AG04449 (cell line): ENCODE measurements at places on chromosomes 3 and 15.

DNA sequence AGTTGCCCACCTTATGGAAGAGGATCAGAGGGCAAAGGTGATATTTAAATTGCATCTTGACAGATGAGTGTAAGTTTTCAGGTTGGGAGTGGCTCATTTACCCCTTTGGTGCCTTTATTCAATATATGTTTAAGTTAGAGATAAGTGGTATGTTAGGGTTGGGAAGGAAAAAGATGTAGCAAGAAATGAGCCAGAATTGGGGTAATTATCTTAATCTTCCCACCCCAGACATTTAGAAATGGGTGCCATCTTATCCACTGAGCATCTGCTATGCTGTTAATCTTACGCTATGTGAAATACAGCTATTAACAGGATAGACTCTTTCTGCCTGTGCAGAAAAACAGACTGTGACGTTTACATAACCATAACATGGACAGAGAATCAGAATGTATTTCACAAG lies 6.3 kb downstream of the CMTM7 start:
- DNase-seq, result no peak

GRCh38 chr15:73851689-73852088 lies 21.7 kb upstream of the TBC1D21 start:
- no peak for DNase-seq

DNA sequence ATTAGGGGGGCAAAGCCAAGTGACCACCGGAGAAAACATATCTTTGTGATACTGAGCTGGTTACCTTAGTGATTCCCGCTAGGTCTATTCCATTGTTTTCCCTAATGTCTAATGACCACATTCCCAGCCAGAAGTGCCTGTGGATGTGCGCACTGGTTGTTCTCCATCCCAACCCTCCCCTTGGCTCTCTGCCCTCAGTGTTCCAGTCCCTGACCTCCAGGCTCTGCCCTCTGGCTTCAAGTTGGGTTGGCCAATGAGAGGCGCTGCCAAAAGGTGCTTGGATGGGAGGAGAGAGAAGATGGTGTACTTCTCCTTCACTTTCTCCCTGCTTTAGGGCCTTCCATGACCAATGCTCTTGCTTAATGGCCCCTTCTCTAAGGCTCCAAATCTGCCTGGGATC lies 2.4 kb downstream of the COLQ start:
- no peak for DNase-seq

DNA sequence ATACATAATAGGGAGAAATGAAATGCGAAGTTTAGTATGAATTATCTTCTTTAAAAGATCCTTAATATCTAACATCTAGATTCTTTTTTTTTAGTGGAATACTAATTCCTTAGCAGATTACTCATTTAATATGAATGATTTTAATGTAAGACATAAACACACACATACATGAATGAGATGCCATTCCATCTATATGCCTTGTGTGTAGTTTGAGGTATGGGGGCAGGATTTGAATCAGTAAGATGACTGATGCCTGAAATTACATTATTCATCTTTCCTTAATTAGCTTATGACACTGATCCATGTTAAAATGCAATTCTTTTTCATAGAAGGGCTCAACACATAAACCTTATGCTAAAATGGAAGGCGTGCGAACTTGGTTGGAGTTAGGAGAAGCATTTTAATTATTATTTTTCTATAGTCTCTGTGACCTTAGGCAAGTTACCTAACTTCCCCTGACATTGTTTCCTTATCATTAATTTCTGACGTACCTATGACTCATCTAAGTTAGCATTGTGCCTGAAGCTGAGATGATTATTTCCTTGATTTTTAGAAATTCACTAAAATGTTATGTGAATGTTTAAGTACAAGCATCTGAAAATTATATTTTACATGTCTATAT lies 10.8 kb upstream of the BNIP2 start:
- DNase-seq, result no peak

DNA sequence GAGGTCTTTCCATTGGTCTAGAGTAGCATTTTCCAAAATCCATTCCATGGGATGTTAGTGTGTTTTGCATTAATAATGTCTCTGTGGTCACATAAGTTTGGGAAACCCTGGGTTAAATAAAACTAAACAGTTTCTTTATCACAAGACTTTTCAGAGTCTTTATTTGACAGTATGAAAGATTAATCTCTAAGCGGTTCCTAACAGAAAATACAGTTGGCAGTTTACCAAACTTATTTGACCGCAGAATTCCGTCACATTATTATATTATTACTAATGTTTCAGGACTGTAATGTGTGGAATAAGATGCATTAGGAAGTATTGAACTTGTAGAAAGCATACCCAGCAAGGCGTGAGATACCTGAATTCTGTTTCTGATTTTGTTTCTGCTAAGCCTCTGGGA lies 71.5 kb upstream of the ADAMTSL3 start:
- no peak for DNase-seq

GRCh38 chr3:190249414-190249813 lies 72.8 kb downstream of the CLDN1 start:
- no peak for DNase-seq

DNA sequence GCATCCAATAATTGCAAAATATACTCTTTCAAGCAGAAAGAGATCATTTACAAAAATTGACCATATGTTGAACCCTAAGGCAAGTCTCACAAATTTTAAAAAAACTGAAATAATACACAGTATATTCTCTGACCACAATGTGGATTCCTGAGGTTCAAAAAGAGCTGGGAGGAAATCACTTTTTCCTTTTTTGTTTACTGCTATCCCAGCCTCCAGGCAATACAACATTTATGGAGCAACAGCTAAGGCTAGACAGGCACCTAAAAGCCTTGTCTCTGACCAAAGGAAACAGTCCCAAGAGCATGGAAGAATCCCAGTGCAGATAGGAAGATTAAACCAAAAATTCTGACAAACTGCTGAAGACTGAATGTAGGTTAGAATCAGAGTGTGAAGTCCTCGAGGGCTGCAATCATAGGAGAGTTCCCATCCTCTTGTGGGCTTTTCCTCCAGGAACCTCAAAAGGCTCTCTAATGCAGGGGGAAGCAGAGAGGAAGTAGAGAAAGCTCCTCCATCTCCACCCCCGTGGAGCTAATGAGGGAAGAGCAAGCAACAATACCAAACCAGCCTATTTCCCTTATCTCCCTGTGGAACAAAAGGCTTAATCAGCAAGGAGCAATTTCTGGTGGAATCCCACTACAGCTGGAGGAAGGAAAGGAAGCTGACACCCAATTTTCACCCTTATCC lies 57.0 kb downstream of the TMCC1 start:
- no peak for DNase-seq

- no peak for DNase-seq
Measured at GRCh38 chr15:44394062-44394461, 33.4 kb upstream of the CTDSPL2 start.

GRCh38 chr3:104510131-104510849 lies 856.4 kb upstream of the ALCAM start:
- no peak for DNase-seq

GRCh38 chr3:172092658-172093057 lies 53.3 kb downstream of the FNDC3B start:
- DNase-seq, result no peak

DNA sequence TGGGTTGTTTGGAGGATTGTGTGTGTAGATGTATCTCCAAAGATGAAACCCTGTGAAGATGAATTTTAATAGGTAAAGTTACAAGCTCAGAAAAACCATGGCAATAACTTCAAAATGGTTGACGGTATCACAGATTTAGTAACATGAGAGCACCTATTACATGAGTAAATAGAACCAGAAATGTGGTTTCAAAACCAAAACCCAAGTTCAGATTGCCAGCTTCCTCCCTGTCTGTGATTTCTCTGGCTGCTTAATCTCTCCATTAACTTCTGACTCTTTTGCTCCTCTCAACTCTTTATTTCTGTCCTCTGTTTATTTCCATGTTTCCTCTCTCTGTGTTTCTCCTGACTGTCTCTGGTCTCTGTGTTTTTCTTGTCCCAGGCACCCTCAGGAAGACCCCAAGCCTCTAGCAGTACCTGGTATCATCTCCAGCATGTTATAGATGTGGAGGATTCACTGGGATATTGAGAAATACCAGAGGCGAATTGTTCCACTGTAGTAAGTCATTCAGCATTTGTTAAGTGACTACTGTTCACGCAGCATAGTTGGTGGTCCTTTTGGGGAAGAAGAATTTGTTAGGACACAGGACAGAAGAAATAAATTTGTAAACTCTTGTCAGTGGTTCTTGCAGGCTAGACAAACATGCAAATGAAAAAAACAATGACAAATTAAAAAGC lies 138.8 kb downstream of the BBX start:
- no peak for DNase-seq

GRCh38 chr3:69560116-69560515 lies 174.2 kb upstream of the FRMD4B start:
- DNase-seq, result no peak

DNA sequence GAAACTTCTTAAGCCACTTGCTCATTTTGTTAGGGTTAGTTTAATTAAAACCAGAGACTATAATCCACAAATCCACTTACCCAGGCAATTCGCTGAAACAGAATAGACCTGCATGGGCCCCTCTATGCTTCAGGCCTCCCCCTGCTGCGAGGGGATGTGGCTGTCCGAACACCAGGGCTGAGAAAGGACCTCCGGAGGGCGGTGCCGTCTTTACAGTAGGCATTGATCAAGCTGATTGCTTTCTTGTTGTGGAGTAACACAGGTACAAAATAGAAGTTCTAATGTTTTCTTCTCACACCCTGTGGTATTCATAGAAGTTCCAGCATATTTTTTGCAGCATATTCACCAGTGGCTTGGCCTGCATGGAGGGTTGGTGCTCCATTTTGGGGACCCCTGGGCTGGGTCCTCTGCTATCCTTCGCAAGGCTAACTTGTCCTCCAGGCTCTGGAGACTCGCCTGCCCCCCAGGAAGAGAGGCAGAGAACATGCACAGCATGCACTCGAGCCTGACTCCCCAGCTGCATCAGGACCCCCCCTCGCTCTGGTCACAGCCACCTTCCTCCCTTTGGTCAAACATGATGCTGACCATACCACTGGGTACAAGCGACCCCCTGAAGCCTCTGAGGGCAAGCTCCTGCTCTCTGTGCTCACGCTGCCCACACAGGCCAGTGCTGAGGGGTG lies 55.3 kb downstream of the TPRA1 start:
- DNase-seq, result no peak

GRCh38 chr3:172868582-172869200 lies 118.2 kb downstream of the ECT2 start:
- no peak for DNase-seq

GRCh38 chr3:185983495-185984141 lies 45.8 kb upstream of the TRA2B start:
- no peak for DNase-seq

DNA sequence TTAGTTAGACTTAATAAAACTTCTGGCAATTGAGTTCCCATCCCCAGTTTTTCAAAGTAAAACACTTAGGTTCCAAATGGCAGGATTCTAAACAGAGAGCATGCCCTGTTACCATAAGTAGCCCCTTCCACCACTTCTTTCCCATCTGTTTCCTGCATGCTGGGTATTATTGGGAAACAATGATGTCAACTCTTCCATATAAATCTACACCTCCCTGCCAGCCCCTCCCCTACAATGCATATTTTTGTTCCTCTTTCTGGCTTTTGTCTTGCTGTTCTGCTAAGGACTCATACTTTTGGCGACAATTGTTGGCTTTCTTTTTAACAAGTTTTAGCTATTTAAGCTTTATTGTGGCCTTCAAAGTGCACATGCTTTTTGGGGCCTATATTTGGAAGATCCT lies 11.1 kb downstream of the ARHGAP31 start:
- DNase-seq, result no peak

GRCh38 chr3:70959506-70960291 lies 623.8 kb downstream of the FOXP1 start:
- no peak for DNase-seq

- no peak for DNase-seq
Measured at GRCh38 chr3:4774531-4774930, 204.7 kb upstream of the BHLHE40 start.

DNA sequence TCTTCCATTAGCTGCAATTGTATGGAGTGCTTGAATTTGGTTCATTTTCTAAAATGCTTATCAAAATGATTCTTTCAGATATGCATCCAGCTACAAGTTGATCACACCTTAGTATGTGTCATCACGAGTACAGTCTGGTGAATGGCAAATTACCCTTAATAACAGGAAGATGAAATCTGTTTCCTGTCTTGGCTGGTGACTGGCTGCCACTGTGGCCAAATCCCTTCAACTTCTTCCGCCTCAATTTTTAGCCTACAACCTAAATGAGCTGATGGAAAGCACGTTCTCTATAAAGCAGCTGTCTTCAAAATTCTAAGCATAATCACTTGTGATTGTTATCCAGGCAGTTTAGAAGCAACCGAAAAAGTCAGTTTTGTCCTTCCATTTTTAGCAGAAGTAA lies 387.1 kb upstream of the NECTIN3 start:
- DNase-seq, result no peak

- DNase-seq, result no peak
Measured at GRCh38 chr3:10475983-10476382, 29.4 kb downstream of the ATP2B2 start.

DNA sequence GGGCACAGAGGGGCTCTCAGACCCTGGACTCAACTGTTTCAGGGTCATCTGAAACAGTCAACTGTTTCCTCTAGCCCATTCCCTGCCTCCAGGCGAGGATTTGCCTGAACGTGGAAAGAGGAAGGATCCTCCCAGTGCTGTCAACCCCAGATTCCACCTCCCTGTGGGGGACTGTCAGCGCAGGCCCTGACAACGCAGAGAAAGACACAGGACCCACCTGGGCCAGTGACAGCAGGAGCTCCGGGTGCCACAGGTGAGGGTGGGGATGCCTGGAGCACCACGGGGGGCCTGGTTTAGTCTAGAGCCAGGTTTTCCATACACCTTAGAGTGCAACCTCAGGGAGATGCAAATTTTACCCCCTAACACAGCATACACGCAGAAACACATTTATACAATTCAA lies 19.5 kb upstream of the LAMP3 start:
- DNase-seq, result no peak

DNA sequence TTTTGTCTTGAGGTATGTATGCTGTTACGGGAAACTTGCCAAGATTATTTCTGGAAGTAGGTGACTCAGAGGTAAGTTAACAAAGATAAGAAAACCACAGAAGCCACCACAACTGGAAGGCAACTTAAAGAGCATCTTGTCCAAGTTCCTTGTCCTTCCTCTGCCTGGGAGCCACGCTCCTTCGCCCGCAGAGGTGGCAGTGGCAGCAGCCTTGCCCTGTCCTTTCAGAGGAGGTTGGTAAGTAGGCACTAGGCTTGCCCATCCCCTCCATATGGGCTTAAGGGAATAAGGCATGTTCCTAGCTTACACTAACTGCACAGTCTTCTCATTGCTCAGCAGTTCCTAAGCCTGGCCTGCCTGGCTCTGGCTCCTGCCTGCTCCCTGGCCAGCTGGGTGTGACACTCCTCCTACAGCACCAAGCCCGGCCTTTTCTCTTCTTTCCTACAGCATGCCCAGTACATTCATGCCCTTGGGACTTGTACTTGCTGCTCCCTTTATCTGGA lies 48.0 kb upstream of the RAB6B start:
- DNase-seq, result peak; percentile 68

DNA sequence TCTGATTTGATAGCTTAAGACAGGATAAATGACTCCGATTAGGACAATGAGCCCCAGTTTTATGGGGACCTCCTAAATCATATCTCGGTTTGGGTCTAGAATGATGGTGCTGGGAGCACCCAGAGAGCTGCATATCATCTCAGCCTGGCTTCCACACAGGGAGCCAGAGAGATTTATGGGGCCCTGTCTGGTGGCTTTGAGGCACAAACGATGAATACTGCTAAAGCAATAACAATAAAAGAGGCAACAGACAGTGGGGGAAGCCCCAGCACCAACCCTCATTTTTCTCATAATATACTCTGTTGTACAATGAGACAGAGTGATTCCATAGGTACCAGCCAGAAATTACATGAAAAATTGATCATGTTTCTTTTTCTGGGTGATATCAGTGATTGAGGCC lies 889.0 kb upstream of the CFAP20DC start:
- no peak for DNase-seq

- DNase-seq, result no peak
Measured at GRCh38 chr3:117912352-117912751, 1122.3 kb downstream of the IGSF11 start.
